ENCODE measurements at places on chromosomes 5 and 9. TPM values are rescaled to one million over a fixed set of nuclear protein-coding genes. Genes with fewer than 3 reads are reported as not detected.

The CDH9 gene
- total RNA-seq: not detected

The SCGB3A2 gene
- not detected for total RNA-seq

The CKMT2 gene
- total RNA-seq: not detected

The CD74 gene
- 0.65 TPM for total RNA-seq

The AMACR gene
- 9.9 TPM for total RNA-seq

The ALG2 gene
- 61.6 TPM for total RNA-seq

The VPS13A gene
- 11.7 TPM for total RNA-seq

The TEX48 gene
- not detected for total RNA-seq

The COL23A1 gene
- not detected for total RNA-seq

The OR1J2 gene
- not detected for total RNA-seq

All from cardiac atrium fibroblast (primary cell).